ENCODE measurements at places on chromosomes 6 and 20.

DNA sequence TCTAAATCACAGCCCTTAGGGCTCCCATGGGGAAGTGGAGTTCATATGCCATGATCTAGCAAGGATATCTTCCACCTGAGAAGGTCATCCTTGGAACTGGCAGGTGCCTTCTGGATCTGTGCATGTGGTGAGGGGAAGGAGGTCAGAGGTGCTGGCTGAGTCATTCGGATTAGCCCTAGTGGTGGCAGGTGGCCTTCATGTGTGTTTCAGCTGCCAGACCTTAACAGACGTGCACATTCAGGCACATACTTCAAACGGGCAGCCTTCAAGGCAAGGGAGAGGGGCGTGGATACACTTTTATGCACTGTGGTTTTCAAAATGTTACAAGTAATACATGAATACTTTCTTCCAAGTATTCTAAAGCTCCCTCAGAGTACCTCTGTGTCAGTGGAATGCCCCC is 51.2 kb downstream of the BMP6 start:
- no peak for DNase-seq

DNA sequence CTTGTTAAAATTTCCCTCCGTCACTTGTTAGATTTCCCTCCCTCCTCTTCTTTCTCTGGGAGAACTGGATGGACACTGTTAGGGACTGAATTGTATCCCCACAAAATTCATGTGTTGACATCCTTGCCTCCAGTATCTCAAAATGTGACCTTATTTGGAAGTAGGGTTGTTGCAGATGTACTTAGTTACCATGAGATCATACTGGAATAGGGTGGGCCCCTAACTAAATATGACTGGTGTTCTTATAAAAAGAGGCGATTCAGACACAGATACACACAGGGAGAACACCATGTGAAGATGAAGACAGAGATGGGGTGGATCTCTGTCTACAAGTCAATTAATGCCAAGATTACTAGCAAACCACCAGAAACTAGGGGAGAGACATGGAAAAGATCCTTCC is 139.5 kb downstream of the ALDH8A1 start:
- no peak for DNase-seq

- DNase-seq, result no peak
Measured at GRCh38 chr6:52109171-52109571, 21.8 kb upstream of the PKHD1 start.

DNA sequence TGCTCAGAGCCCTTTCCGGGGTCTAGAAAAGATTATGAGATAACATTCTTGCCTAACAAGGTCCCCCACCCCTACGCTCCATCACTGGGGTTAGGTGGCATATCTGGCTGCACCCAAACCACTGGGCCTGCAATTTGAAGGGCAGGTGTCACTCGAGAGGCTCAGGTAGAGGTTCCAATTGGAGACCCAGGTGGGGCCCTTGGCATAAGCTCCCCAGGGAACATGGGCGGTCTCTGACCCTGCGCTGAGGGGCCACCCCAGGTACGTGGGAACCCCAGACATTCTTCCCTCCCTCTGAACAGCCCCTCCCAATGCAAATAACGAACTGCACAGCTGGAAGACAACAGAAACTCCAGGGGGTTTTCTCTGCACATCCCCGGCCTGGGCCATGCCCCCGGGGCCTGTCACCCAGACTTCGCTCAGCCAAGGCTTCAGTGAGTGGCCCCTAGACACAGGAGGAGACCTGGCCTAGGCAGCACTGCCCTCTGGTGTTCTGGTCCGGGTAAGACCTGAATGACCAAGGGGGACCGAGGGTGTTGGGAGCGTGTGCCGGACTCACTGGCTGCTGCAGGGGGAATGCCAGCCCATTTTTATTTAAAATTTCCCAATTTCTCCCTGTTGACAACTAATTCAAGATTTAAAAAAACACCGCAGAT is 47.5 kb downstream of the DSTN start:
- peak; percentile 24 for DNase-seq

DNA sequence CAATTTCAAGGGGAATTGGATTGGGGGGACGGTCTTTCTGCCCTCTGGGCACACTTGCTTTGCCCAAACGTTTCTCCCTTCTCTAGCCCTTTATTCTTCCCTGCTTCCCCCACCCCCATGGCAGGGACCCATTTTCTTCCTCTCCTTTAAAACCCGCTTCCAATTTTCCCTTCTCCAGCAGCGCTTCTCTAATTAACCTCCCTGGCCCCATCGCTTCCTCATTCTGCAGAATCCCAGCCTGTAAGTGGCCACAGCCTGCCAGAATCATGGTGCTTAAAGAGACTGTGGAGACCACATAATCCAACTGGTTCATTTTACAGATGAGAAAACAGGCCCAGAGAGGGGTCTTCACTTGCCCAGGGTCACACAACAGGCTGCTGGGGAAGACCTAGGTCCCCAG is 61.4 kb downstream of the CPNE5 start:
- no peak for DNase-seq
